ENCODE measurements at places on chromosomes 11 and 22. TPM values are rescaled to one million over a fixed set of nuclear protein-coding genes. Genes with fewer than 3 reads are reported as not detected.

DNA sequence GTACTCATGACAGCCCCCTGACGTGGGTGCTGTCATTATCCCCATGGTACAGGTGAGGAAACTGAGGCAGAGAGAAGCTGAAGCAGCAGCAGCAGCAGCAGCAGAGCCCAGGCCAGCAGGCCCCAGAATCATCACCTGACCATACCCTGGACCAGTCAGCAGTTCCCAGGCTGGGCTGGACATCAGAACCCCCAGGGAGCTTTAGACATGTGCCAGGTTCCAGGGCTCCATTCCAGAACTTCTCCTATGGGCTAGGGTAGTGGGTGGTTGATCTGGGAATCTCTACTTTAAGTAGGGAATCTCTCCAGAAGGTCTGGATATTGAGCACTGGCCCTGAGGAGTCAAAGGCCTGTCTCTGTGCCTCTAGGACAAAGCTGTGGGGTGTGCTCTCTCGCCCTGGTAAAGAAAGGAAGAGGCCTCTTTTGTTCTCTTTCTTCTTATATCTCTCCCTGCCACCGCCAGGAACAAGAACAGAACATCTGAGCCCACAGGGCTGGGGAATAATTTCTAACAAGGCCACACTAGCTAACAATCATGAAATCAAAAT is 26.6 kb downstream of the MAFF start:
- H3K4me3 ChIP-seq, result no peak overlapping the region
- no peak for DNase-seq
- peak overlapping the region; percentile 87 for H3K27ac ChIP-seq
- H3K27me3 ChIP-seq, result no peaks in the 10 kb centered on the region

Gene OR51E2
- not detected for total RNA-seq

Gene CHADL
- 16.1 TPM for total RNA-seq

Gene PDE2A
- total RNA-seq, result 23.1 TPM

Gene KCNK7
- 0.39 TPM for total RNA-seq

Gene RNF121
- total RNA-seq, result 25.8 TPM

Gene SCUBE1
- total RNA-seq, result 0.04 TPM

- H3K4me1 ChIP-seq, result no peaks in the 10 kb centered on the region
- no peaks in the 10 kb centered on the region for H3K27me3 ChIP-seq
- H3K4me3 ChIP-seq, result no peak overlapping the region
- no peaks in the 10 kb centered on the region for H3K36me3 ChIP-seq
Observed at GRCh38 chr11:86515297-86516094, 140.8 kb downstream of the CCDC81 start.

Gene SCO2
- not detected for total RNA-seq
